ENCODE measurements at places on chromosomes 1 and 21.

DNA sequence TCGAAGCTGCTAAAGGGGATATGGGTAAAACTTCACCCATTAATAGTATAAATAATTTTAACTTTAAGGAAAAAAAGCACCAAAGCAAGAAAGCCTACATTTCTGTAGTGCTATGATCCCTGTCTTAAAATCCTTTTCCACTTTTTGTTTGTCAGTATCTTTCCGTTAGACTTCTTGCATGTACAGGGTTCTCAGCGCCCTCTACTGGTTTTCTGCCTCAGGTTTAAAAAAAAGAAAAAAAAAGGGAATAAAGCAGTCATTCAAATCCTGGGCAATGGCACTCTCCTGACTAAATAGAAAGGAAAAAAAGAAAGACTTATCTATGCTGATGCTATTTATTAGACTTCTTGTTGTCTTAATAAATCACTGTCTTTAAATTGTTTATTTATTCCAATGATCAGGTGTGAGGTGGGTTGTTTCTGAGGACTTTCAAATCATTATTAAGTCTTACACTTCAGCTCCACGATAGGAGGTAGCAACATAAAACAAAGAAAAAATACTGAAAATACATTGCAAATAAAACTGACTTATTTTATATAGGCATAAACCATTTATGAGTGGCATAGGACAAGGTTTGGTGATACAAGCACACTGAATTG, 475.4 kb upstream of the NR5A2 start:
- DNase-seq = peak; percentile 79

DNA sequence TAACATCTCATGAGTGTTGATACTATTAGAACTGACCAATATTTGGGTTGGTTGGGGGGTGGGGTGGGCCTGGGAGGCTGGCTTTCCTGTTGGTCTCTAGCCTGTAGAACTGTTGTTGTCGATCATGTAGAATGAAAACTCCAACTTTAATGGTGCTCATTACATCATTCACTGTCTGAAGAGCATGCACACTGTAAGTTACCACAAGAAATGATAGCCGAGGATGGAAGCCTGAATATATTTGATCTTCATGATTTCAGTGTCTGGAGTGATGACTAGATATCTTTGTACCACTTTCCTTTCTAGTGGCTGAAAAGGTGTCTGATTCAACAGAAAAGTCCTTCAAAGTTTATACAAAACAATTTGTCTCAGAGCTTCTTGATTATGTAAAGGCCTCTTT, 123.6 kb downstream of the XCL2 start:
- no peak for DNase-seq

GRCh38 chr1:111924786-111925185, 64.7 kb downstream of the KCND3 start:
- DNase-seq = no peak

DNA sequence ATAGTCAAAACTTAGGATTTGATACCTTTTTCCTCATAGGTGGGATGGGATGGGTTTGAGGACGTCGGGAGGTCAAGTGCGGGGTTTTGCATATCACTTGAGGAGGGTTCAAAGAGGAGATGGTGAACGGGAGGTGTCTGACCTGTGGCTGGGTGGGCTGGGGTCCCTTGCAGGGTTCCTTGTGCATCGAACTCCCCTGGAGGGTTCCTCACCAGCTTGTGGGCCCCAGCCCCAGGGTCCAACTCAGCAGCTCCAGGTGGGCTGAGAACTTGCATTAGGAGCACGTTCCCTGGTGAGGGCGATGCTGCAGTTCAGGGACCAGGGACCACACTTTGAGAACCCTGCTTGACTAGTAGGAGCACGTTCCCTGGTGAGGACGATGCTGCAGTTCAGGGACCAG, 23.2 kb downstream of the TRPM2 start:
- DNase-seq = no peak

DNA sequence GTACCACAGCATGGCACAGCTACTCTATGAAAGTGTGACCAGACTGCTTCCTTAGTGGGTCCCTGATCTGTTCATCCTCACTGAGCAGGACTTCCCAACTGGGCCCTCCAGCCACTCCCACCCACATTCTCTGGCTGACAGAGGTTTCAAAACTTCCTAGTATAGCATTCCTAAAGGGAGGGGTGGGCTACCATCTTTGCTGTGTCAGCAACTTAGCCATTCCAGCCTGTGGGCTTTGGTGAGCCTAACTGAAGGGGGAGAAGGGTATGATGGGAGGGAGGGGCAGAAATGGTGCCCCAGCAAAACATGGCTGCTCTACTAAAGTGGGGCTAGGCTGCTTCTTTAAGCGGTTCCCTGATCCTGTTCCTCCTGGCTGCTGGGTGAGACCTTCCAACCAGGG, 265.2 kb upstream of the ADGRL4 start:
- no peak for DNase-seq

DNA sequence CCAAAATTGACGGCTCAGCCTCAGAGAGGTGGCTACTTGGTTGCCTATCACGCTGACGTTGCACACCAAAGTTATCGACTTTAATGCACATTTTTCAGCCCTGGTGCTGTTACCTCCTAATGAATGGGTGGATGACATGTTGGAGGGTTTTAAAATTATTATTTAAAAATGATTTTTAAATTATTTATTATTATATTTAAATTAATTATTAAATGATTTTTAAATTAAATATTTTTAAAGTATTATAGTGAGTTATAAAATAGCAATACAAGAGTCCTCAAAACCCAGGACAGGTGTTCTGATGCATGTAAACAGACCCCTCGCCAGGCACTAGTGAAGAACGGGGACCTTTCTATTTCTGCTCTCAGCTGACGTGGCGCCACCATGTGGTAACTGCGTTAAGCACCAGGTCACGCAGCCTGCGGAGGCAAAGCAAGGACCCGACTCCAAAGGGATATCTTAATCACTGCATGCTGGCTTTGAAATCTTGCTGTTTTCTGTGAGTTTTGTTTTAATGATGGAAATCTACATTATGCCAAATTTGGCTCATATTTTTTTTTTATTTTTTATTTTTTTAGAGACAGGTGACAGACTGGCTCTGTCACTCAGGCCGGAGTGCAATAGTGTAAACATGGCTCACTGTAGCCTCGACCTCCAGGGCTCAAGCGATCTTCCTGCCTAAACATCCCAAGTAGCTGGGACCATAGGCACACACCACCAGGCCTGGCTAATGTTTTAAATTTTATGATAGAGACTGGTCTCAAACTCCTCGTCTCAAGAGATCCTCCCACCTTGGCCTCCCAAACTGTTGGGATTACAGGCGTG, 22.6 kb downstream of the CASP9 start:
- peak; percentile 92 for DNase-seq

Measured in GM23338 (cell line).